NCI-H1694 (cell line): ENCODE measurements at places on chromosomes 1 and 21.
A peak's percentile ranks its signal among the peaks of the same experiment; 100 is the strongest.

DNA sequence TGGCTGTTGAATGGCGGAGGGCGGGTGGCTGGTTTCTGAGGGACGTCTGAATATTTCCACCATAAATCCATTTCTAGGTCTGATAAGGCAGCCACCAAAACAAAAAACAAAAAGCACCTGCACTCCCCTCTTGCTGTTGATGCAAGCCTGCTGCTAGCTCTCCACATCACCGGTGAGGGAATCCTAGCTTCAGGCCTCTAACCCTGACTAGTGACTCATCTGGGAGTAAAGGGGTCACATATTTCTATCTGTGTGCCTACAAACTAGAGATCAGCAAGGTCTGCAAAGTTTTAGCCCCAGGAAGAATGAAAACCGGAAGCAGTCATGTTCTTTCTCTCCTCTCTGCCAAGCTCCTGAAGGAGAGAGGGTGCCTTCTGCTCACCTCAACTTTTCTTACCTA lies 10.3 kb upstream of the ERMAP start:
- DNase-seq: no peak

GRCh38 chr1:12615159-12615864 lies 2.7 kb downstream of the DHRS3 start:
- no peak for DNase-seq

DNA sequence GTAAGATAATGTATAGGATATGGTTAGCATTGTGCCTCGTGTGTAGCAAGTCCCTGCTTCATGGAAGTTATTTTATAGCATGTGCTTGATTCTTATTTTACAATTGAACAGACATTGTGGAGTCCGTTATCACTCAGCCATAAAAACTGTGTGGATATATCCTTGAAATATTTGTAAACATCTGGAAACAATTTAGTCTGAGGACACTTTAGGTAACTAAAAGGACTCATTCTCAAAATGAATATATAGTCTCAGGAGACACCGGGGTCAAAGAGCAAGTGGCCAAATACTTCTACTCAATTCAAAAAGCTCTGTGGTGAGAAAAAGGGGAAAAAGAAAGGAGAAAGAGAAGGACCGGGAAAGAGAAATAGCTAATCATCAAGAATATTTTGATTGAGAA lies 23.7 kb downstream of the PRRX1 start:
- no peak for DNase-seq

- no peak for DNase-seq
Observed at GRCh38 chr1:206708058-206708457, 23.4 kb downstream of the MAPKAPK2 start.

DNA sequence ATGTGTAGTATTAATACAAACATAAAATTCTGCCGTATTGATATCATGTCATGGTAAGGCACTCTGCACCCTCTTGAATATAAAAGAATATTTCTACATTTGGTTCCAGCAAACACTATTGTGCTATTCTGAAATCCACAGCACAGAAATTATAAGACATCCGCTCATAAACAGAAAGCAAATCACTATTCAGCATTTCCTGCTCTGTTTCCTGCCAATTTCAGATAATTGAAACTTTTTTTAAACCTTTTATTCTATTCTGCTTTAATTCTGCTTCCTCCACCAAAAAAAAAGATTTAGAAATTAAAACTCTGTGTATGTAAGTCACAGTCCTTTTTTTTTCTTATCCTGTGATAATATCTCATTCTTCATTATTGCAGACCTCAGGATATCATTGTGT lies 39.6 kb upstream of the PLEKHO1 start:
- DNase-seq: no peak

DNA sequence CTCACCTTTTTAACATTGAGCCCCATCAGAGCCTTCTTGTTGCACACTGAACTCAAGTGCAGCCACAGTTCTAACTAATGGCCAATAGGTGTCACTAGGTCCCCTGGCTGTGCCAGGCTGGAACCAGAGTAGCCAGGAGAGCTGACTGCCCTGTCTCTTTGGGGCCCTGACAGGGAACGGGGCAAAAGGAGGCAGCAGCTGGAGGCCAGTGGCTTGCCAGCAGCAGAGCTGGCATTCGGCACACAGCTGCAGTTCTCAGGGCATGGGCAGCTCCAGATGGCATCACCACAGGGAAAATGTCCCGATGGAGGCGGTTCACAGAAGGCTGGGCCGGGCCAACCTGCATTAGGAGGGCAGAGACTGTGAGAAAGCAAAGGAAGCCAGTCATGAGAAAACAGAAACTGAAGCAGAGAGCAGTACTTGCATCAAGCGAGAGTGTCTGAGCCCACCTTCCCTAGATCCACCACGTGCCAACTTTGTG lies 188.6 kb downstream of the FCRL5 start:
- DNase-seq: peak; percentile 12

GRCh38 chr21:16407403-16408240 lies 677.8 kb downstream of the USP25 start:
- no peak for DNase-seq

GRCh38 chr1:34787461-34788420 lies 5.1 kb upstream of the GJA4 start:
- DNase-seq: no peak

DNA sequence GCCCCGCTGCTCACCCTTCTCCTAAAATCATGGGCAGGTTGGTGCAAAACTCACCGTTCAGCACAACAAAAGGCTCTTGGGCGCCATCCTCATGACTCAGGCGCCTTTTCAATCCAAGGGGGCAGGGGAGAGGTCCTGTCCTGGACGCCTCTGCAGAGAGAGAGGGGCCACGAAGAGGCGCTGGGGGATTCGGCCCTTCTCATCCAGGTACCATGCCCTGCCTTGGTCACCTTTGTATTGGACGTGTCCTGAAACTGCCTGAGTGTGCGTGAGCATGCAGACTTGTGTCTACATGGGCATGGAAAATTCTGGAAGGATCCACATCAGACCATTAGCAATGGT lies 53.5 kb downstream of the SLC37A1 start:
- no peak for DNase-seq

- no peak for DNase-seq
Observed at GRCh38 chr21:45873418-45873817, 108.2 kb upstream of the COL6A1 start.

- DNase-seq: no peak
Observed at GRCh38 chr1:92503926-92504285, 17.2 kb upstream of the GFI1 start.
